Endodermal cell (in vitro differentiated cells): ENCODE measurements at places on chromosomes 1 and 21. TPM values are rescaled to one million over a fixed set of nuclear protein-coding genes. Genes with fewer than 3 reads are reported as not detected.

DNA sequence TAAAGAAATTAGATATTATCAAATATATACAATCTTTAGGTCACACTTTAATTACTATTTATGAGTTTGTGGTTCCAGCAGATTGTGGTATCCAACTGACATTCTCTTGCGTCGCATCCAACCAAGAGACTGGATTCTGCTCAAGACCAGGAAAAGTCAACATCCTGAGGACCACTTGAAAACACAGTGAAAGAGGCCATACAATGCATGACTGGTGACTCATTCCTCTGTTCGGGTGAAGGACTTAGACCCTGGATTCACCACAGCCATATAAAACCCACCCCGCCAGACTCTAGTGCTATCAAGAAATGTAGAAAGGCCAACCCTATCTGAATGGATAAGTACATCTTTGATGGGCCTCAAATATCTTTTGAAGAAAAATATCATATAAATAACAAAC is 14.5 kb upstream of the CFHR4 start:
- DNase-seq: no peak

KCNE2 gene
- 1.4 to 3.8 TPM (median 2.4 TPM) in 3 replicates for total RNA-seq

PLD5 gene
- total RNA-seq: 2.1 and 2.7 TPM in 2 replicates

GRCh38 chr21:28464095-28464494 is 528.6 kb downstream of the LTN1 start:
- no peak for DNase-seq

DNA sequence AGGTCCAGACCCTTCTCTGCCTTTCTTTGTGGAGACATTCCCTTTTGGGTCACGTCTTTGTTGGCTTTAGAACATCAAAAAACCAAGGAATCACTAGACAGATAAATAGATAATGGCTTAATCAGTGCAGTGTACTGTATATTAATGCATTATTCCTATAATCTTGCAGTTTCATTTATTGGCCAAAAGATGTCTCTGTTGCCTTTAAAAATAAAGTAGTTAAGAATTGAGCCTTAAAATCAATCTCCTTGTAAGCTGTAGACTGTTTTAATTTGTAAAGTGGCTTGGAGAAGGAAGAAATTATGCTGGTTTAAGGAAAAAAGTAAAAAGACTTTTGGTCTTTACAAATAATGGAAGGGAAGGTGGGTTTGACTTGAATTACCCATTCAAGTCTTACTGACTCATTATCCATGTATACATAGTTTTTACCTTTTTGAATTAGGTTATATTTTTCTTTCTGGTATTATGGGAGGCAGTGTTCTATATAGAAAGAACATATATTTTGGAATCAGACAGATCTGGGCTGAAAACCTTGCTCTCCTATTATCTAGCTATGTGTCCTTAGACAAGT is 84.6 kb downstream of the VPS13D start:
- no peak for DNase-seq

DNA sequence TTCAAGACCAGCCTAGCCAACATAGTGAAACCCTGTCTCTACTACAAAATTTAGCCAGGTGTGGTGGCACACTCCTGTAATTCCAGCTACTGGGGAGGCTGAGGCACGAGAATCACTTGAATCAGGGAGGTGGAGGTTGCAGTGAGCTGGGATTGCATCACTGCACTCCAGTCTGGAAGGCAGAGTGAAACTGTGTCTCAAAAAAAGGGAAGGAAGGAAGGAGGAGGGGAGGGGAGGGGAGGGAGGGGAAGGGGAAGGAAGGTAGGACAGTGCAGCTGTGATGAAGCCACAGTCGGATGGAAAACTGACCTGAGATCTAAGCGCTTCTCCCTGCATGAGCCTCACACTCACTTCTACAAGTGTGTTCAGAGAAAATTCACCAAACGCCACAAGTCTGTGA is 22.0 kb upstream of the FHAD1 start:
- no peak for DNase-seq

DNA sequence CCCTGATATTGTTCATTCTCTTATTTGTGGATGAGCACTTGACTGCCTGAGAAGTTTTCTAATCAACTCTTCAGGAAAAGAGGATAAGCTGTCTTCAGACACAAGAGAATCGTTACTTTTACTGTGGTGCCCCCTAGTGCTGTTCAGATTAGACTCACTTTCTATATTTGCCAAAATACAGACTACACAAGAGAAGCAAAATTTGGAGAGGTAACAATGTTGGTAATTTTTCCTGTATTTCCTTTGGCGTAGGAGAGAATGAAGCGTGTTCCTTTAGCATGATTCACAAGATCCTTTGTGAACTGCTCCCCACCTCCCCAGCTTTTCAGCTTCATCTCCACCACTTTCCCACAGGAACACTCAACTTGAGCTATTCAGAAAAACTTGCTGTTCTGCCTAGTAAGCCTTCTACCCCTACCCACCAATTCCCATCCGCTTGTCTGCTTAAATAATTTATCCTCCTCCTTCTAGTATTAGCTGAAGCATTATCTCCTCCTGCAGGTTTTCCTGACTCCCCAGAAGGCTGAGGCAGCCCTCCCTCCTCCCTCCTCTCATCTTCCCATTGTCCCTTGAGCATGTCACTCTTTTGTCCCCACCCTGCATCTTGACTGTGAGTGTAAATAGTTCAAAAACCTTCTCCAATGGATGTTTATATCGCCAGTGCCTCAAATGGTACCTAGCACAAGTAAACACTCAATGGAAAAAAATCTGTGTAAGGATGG is 4.5 kb downstream of the TNFSF4 start:
- peak; percentile 57 for DNase-seq

TMEM61 gene
- total RNA-seq: not detected in 3 replicates

DNA sequence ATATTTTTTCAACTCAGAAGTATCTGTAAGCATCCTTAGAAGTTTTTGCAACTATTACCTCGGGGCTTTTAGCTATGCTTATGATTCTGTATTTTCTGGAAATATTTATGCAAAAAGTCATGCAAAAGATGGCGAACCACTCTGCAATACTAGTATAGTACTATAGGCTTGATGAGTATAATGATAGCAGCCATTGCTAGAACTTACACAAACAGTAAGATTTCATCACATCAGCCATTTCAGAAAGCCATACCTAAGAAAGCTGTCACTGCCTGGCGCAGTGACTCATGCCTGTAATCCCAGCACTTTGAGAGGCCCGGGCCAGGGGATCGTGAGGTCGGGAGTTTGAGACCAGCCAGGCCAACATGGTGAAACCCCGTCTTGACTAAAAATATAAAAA is 227.1 kb downstream of the LRRC7 start:
- no peak for DNase-seq

GRCh38 chr1:169812131-169812530 is 17.4 kb upstream of the METTL18 start:
- DNase-seq: no peak

GRCh38 chr1:169548282-169548681 is 38.0 kb downstream of the F5 start:
- no peak for DNase-seq

CFAP57 gene
- 0.59 to 0.82 TPM (median 0.74 TPM) in 3 replicates for total RNA-seq

DNA sequence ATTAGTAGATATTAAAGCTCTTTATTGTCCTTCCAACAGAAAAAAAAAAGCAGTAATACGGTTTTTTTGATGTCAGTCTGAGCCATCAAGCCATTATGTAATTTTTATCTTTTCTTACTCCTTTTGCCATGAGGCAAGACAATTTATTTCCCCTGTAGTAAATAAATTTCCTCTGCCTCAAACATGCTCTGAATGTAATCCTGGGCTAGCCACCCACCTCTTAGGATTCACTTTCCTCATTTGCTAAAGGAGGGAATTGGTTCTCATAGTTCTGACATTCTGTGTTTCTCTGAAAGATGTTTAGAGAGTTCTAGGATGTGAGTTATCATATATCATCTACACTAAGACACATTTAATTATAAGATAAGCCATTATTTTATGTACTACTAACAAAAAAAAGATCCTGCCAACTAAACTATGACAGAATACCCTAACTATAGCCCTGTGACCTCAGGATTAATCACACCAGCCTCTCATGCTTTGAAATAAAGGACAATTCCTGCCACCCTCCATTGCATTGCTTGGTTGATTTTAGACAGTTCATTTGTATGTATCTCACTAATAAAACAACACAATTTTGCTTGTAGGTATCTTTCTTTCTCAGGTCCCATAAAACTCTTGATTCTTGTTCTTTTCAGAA is 34.0 kb upstream of the RAP1A start:
- DNase-seq: no peak

DNA sequence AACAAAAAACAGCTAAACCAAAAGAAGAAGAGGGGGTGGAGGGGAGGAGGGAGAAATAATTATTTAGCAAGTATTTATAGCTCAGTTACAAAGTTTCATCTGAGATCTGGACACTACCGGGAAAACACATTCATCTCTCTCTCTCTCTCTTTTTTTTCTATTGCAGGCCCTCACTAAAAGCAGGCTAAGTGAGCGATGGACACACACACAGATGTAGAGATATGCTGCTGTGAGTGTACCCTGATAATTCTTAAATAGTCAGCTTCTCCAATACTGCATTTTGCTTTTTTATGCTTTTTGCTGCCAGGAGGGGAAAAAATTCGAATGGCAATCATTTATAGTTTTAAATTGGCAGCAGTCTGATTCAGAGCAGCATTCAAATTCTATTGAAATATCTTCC is 65.0 kb downstream of the LPAR3 start:
- DNase-seq: no peak

GRCh38 chr1:91833946-91834345 is 52.0 kb downstream of the TGFBR3 start:
- no peak for DNase-seq

TMPRSS15 gene
- total RNA-seq: 0.13 and 0.25 TPM in 2 replicates

DNA sequence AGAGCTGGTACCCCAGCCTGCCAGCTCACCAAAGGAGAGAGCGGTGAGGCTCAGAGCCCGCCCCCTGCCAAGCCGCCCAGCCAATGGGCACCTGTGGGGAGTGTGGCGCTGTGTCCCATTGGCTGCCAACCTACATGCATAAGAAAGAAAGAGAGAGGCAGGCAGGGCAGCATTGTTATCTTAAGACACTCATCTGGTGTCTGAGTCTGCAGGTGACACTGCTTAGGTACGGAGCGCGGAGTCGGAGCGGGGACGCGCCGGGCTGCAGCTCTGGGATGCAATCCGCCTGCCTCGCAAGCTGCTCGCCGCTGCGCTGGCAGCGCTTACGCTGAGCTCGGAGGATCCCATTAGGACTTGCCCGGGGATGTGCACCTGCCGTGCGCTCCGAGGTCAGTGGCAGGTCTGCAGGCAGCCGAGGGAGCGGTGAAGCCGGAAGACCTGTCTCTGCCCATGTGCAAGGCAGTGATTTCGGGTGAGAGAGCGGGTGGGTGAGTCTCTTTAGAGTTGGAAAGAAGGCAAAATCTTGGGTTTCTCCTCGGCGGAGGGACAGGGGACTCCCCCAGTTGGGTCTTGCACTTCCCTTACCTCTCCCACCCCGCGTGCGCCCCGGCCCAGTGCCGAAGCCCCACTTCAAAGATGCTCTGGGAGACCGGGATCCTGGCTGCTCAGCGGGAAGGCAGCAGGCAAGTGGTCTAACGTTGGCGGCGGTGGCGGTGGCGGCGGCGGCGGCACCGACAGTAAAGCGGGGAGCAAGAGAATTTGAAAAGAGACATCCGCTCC is at the start of gene BRINP2:
Gene BRINP2 (plus strand): TSS at position 203 of the 780 bp plus-strand sequence. CDS start 58,919 bp downstream, outside the sequence.
- peak; percentile 97 for DNase-seq

GRCh38 chr21:41897700-41898099 is 18.6 kb upstream of the PRDM15 start:
- DNase-seq: peak; percentile 59

GRCh38 chr1:212203630-212204029 is 81.6 kb upstream of the PPP2R5A start:
- DNase-seq: no peak

GRCh38 chr21:34589511-34590282 is 25.2 kb downstream of the RCAN1 start:
- peak; percentile 9 for DNase-seq

GRCh38 chr1:158924677-158925076 is 6.7 kb upstream of the PYHIN1 start:
- no peak for DNase-seq

DNA sequence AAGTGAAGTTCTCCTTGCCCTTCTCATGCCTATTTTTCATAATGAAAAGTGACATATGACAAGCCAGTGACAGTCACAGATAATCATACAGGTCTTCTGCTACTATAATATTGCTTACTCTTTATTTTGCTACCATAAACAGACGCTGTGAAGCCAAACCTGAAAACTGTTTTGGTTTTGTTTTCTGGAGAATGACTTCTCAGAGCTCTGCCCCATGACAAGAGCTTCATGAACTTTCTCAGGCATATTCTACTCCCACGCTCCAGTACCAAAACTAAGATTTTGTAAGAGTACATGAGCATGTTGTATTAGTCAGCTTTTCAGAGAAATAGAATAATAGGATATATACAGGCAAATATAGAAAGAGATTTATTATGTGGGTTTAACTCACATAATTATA is 64.3 kb upstream of the VTCN1 start:
- no peak for DNase-seq
